Activated gamma-delta T cell (primary cell): ENCODE measurements at places on chromosomes 3 and 15.

DNA sequence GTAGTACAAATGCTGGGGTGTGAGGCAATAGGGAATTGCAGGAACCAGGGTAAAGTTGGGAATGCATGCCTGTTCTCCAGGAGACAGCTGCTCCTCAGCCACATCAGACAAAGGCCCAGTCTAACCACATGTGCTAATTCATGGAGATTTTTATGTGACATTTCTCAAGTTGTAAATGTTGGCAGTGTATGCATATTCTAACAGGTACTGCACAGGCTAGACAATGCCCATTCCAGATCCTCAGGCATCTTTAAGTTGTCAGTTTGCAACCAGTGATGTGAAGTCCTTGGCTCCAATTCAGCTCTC is 84.9 kb downstream of the EEFSEC start:
- no peak for DNase-seq

GRCh38 chr3:144128108-144128892 is 156.7 kb downstream of the DIPK2A start:
- DNase-seq, result no peak

DNA sequence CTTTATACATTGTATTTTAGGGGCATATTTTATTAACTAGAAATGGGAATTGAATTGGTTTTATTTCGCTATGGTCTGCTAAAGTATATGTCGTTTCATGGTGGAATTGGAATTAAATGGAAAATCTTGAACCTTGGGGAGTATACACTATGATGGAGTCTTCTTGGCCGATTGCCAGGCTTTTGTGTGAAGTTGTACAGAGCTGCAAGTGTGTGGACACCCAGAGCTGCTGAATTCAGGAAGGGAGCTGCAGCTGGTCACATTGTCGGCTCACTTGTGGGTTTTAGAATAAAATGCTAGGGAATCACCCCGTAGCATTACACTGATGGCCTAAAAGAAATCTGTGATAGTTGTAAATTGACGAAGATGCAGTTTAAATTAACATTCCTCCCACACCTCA is 35.1 kb downstream of the USP3 start:
- no peak for DNase-seq

DNA sequence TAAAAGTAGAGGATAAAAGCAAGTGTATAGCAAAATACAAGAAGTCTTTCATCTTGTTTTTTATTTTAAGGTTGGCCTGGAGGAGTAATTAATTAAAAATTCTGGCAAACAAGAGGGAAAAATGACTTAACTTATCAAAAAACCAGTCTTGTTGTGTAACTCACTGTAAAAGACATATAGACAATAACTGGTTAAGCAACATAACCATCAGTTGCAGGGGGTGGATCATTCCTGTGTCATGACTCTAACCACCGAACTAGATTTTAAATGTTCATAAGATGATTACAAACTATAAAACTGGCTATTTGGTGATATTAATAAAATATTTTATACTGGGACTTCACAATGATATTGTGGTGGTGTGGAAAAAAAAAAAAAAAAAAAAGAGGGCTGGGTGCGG is 130.6 kb downstream of the STAG1 start:
- no peak for DNase-seq

- DNase-seq, result no peak
Observed at GRCh38 chr3:186732169-186732766, 15.1 kb downstream of the KNG1 start.

GRCh38 chr3:190495796-190496195 is 18.1 kb upstream of the IL1RAP start:
- DNase-seq, result no peak

GRCh38 chr3:20096135-20096685 is 56.0 kb downstream of the KAT2B start:
- no peak for DNase-seq

DNA sequence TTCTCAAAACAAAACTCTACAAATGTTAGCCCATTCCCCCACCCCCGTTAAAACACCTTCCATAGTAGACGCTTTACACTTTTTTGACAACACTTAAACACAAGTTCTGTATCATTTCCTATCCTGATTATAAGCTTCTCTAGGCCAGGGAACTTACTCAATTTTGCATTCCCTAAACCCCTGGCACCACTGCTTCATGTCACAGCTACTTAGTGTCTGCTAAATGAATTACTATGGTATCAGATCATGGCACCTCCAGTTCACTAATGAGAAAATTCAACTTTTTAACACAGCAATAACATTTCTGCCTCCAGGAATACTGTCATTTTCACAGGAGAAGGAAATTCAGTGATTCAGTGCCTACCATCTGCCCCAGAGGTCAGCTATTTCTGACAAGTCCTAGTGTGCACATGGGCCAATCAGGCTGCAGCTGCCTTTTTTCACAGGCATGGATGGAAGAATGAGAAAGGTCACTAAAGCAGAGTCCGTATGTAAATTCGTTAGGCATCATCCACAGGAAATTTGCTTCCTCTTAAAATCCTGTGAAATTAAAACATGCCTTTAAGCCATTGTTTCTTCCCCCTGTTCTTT is 18.5 kb downstream of the SFMBT1 start:
- DNase-seq, result no peak
